ENCODE measurements at places on chromosomes 7 and 10.

GRCh38 chr7:55983537-55983936, 19.2 kb downstream of the NIPSNAP2 start:
- DNase-seq = no peak

- peak; percentile 21 for DNase-seq
Measured at GRCh38 chr10:35089611-35090161, 455 bp downstream of the CUL2 start.

DNA sequence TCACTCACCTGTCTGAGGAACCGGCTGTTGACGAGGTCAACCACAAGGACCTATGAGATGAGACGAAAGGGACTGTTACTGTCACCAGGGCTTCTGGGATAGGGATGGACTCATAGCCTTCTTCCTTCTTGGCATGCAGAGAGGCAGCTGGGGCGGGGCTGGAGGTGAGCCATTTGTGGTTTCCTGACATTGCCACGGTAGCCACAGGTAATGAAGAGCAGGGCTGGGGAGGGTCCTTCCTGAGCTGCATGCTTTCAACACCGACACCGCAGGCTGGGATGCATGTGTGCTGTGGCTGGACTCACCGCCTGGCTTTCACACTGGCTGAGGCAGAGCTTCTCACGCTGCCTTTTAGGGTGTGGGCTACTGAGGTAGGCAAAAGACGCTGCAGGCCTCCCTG, 46.4 kb upstream of the MKRN1 start:
- peak; percentile 30 for DNase-seq

DNA sequence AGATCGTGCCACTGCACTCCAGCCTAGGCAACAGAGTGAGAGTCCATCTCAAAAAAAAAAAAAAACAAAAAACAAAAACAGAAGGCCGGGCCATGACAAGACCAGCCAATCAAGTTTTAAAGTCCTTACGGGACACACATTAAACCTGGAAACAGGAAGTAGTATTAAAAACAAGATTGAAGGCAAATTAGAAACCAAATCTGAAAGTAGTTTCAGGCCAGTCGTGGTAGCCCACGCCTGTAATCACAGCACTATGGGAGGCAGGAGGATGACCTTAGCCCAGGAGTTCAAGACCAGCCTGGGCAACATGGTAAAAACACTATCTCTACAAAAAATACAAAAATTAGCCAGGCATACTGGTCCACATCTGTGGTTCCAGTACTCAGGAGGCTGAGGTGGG, 18.1 kb downstream of the PSAP start:
- DNase-seq = no peak

GRCh38 chr10:53491774-53492173, 719.2 kb upstream of the MBL2 start:
- no peak for DNase-seq

- no peak for DNase-seq
Measured at GRCh38 chr10:130466271-130466997, 330.2 kb downstream of the GLRX3 start.

DNA sequence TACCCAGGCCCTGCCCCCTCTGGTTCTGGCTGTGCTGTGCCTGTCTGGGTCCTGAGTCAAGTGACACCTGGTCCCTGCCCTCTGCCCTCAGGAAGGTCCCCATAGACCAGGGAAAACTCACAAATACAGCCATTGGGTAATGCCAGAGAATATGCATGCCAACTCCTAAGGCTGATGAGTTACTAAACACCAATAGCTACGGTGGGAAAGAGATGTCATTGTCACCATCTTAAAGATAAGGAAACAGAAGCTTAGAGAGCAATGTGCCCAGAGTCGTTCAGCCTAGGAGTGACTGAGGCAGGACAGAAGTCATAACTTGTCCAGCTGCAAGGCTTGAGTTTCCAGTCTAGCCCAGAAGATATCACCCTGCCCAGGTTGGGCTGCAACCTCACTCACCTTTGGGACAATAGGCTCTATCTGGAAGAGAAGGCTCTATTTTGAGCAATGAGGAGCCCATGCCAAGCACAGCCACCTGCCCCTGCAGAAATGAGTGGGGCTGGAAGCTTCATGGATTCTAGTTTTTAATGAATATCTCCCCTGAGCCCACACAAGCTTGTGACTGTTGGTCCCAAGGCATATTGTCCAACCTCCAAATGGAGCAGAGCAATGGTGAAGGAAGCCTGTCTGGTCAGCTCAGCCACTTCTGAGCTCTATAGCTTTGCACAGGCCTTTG, 42.6 kb downstream of the ZNF273 start:
- no peak for DNase-seq

DNA sequence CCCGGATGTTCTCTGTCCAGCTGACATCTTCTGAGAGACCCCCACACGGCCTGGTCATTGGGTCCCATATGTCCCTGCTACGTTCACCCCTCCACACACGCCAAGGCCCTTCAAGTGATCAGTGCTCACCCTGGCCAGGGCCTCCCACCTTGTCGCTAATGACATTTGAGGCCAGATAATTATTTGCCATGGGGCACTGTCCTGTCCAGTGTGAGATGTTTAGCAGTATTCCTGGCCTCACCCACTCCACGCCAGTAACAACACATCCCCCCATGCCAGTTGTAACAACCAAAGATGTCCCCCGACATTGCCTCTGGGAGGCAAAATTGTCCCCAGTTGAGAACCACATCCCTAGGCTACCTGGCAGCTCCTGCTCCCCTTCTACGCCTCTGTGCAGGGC, 49.9 kb upstream of the NANOS1 start:
- DNase-seq = no peak

DNA sequence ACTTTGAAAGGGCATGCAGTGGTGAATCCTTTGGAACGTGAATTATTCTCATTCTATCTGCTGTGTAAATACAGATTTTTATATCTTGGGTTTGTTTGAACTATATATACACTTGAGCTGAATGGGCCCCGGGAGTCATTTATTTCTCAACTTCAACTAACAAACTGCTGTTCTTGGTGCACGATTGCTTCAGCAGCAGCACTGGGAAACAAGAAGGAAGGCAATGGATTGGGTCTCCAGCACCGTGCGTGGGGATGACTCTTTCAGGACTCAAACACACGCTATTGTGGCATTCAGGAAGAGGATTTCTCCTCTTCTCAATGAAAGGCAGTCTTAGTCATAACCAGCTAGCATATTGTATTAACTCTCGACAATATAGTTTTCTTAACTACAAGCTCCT, 226.0 kb upstream of the NFE2L3 start:
- no peak for DNase-seq

DNA sequence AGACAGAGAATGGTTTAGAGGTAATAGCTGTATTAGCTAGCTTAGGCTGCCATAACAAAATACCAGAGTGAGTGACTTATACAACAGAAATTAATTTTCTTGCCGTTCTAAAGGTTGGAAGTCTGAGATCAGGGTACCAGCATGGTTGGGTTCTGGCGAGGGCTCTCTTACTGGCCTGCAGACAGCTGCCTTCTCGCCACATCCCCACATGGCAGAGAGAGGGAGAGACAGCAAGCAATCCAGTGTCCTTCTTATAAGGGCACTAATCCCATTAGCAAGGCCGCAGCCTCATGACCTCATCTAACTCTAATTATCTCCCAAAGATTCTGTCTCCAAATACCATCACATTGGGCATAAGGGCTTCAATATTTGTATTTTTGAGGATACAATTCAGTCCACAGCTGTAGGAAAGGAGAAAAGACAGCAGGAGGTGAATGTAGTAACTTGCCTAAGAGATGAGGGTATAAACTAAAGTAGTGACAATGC, 3.6 kb upstream of the STAM start:
- no peak for DNase-seq

GRCh38 chr10:113126229-113127201, 176.5 kb downstream of the TCF7L2 start:
- DNase-seq = peak; percentile 48

DNA sequence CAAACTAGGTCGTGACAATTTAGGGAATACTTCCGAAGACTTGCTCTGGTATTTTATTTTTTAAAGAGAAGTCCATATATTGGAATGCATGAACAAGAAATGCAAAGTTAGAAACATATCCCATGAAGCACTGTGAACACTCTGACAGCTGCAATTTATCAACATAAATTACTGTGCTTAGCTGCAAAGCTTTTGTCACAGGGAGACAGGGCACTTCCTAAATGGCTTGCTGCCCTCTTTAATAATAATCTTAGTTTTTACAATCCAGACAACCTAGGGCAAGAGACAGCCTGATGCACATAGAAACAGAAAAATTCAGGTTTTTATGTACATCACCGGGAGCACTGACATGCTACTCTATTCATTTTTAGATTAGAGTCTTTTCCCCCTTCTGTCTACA, 78.3 kb upstream of the NOBOX start:
- DNase-seq = no peak

GRCh38 chr10:71605263-71605962, 114.2 kb downstream of the C10orf105 start:
- DNase-seq = no peak

- no peak for DNase-seq
Measured at GRCh38 chr7:66257481-66257880, 52.3 kb downstream of the TPST1 start.

- no peak for DNase-seq
Measured at GRCh38 chr10:35913628-35914027, 271.5 kb upstream of the FZD8 start.

DNA sequence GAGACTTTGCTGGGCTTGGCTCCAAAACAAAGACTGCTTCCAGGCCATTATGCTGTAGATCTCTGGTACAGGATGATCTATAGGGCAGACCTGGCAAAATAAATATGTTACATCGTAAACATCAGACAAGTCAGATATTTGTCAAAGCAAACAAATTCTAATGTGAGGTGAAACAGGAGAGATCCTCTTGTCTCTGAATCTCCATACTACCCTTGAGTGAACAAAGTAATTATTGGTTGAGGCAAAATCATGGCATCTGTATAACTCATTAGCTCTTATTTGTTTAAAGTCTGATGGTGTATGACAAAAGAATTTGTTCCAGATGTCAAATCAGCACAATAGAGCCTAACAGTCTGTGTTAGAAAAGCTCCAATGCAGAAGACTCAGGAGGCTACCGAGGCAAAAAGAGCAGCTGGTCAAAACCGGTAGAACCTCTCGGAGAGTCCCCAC, 1291.5 kb downstream of the TYW1 start:
- no peak for DNase-seq

DNA sequence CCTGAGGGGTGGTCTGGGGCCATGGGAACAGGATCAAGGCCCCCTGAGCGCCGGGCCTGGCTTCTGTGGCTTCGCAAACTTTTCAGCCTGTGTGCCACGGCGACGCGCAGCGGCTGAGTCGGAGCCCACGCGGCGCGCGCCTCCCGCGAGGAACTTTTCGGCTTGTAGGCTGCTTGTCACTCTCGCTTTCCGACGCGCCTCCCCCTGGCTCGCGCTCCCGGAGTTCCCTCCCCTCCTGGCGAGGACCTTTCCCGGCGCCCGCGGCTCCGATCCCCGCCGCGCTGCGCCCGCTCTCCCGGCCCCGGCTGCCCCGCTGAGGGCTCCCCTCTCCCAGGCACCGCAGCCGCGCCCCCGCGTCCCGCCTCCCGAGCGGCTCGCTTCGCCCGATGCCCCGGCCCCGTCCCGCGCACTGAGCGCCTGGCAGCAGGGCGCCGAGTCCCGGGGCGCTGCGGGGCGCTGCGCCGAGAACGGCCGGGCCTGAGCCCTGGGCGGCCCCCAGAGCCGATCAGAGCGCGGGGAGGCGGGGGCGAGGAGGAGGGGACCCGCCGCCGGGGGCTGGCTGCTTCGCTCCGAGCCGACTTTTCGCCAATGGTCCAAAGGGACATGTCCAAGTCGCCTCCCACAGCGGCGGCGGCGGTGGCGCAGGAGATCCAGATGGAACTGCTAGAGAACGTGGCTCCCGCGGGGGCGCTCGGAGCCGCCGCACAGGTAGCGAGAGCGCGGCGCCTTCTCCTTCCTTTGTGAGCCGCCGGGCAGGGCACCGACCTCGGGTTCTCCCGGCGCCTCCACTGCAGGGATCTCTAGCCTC, at the start of gene CACNB2:
TSS of gene CACNB2 (plus strand) at position 276 of the 808 bp plus-strand sequence.
- no peak for DNase-seq

DNA sequence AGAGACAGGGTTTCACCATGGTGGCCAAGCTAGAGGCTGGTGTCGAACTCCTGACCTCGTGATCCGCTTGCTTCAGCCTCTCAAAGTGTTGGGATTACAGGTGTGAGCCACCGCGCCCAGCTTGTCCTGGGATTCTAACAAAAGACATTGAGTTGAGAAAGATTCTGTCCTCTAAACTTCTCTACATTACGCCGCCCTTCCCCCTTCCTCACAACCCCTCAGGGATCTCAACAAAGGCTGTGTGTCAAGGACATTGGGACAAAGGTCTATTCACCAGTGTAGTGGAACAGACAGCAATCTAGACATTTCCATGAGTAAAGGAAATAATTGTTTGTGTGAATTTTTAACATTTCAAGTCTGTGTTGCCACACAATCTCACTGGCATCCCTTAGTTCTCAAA, 68.8 kb upstream of the KIF5B start:
- DNase-seq = no peak

- DNase-seq = peak; percentile 29
Measured at GRCh38 chr7:129781928-129782817, 170.6 kb downstream of the UBE2H start.

GRCh38 chr7:3370068-3370830, 69.2 kb downstream of the SDK1 start:
- DNase-seq = no peak

GRCh38 chr10:69665474-69666320, 35.6 kb downstream of the FAM241B start:
- DNase-seq = no peak

GRCh38 chr7:101216860-101217387, 457 bp downstream of the PLOD3 start:
- DNase-seq = peak; percentile 14

DNA sequence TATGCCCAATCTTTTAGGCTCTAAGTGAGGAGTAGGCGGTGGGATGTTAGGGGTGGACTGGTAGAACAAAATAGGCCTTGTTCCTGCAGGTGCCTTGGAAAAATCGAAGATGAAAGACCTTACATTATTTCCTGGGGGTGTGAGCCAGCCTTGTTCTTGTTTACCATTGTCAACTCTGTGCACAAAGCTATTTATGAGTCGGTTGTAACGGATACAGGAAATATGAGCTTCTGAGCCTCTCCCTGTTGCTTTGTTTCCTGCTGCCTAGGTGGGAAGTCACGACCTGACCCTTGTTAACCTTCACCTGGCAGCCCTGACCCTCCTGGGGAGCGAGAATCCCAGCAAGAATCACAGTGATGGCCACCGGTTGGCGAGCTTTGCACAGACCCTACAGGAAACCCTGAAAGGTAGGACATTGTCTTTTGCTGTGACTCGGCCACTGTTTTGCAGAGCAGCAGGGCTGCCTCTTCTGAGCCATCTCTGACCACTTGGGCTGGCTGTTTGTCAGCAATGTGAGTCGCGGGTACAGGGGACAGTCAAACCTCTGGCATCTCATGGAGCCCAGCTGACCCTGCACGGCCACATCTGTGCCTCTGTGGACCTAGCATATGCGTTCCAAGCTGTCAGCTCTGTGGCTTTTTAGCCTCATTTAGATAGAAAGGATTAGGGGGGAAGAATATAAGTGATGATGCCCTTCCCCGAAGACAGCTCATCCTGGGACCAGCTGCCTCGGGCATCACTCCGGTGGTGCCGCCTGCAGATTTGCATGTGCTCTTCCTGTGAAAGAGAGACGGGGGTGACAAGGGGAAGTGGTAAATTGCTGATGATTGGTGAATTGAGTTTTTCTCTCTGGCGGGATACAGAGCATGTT, 102.1 kb upstream of the ANLN start:
- peak; percentile 61 for DNase-seq

GRCh38 chr10:60197206-60197605, 192.5 kb downstream of the ANK3 start:
- DNase-seq = no peak
